SW 1271 (cell line): ENCODE measurements at places on chromosomes 3 and 15.
A peak's percentile ranks its signal among the peaks of the same experiment; 100 is the strongest.

DNA sequence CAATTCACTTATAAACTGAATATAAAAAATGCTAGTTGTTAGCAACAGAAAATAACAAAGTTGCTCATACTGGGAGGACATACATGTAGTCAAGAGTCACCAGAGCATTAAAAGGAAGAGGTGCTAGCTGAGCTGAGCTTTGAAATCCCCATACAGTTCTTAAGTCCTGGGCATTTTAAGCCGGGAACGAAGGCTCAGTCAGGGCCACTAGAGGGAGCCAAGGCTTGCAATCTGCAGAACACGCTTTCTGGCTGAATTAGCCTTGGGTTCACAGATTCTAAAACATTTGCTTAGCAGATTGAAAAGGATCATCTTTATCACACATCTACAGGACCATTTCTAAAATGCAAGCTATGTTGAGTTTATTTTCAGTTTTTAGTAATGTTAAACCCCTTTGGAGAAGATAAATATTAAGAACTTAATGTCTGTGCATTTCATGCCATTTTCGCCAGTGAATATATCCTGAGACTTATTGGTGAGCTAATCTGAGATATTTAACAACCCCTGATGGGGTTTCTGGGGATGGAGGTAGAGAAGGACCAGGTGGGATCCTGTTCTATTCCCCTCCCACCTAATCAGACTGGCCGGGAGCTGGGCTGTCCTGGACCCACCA is 26.3 kb upstream of the MNS1 start:
- DNase-seq, result no peak

- DNase-seq, result no peak
Measured at GRCh38 chr3:58731673-58732072, 65.1 kb upstream of the FAM3D start.

GRCh38 chr15:73982222-73982962 is 9.7 kb downstream of the STOML1 start:
- peak; percentile 39 for DNase-seq

DNA sequence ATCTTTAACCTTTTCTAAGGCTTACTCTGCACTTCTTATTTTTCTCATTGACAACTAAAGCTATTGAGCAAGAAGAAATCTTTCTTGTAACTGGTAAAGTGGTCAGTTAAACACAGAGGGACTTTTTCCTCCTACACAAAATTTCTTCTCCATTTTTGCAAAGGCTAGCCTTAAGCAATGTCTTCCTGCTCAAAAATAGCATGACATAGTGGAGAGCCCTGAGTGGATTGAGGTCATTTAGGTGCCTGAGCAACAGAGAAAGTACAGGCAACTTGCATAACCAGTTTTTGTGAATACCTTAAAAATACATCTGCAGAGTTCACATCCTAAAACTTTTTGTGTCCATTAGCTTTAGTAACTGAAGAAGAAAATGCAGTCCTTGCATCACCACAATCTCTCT is 144.7 kb upstream of the TTC14 start:
- no peak for DNase-seq

GRCh38 chr3:128402319-128402718 is 64.4 kb downstream of the DNAJB8 start:
- no peak for DNase-seq
